Stomach (tissue), 19 donors: ENCODE measurements at places on chromosomes 12 and 14.
A peak's percentile ranks its signal among the peaks of the same experiment; 100 is the strongest.

GRCh38 chr14:23929822-23930294 lies 23.7 kb upstream of the DHRS4 start:
- peak; percentile 89 for DNase-seq

DNA sequence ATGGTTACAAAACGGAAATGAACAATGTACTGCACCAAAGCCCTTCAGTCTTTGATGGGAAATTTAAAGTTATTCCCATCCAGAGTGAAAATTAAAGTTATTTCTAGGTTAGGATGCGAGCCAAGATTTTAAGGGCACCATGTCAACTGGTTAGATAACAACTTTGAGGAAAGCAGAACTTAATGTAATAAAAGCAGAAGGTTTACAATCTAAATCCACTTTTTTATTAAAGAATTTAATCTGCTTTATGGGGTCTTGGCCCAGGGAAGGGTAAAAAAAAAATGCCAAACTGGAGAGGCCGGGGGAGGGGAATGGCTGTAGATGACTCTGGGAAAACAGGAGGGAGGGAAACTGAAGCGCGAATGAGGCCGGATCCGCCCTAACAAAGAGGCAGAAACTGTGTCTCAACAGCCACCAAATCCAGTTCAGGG lies 108.2 kb upstream of the ATF7IP start:
- DNase-seq: no peak

DNA sequence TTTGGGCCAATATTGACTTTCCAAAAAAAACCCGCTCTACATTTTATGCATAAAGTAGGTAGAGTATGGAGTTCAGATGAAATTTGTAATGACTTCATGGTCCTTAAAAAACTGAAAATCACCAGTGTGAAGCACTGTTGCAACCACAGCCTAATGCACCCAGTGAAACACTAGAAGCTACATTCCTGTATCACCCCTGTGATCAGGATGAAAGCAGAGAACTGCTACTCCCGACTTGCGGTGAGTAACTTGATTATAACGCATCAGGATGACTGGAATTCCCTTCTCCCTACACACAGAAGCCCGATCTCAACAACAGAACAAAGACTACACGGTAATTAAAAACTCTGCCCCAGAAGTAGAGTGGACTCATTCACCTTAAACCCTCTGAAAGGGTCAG lies 33.8 kb downstream of the SPTB start:
- no peak for DNase-seq

GRCh38 chr14:64401949-64402348 lies 13.8 kb downstream of the MTHFD1 start:
- DNase-seq: no peak

DNA sequence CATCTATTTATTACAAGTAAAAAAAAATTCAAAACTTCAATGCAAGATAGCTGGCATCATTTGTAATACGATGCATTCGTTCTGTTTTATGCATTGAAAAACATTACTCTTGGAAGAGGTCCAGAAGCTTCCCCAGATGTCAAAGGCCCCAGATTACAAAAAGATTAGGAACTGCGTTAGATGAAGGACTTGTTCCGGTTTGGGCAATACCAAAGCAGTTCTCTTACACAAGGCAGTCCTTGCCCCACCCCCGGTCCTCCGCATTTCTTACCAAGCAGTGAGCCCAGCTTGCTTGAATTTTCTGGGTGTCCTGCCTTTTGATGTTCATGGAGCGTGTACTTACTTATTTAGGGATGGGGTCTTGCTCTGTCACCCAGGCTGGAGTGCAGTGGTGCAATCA lies 4.8 kb upstream of the HVCN1 start:
- no peak for DNase-seq

DNA sequence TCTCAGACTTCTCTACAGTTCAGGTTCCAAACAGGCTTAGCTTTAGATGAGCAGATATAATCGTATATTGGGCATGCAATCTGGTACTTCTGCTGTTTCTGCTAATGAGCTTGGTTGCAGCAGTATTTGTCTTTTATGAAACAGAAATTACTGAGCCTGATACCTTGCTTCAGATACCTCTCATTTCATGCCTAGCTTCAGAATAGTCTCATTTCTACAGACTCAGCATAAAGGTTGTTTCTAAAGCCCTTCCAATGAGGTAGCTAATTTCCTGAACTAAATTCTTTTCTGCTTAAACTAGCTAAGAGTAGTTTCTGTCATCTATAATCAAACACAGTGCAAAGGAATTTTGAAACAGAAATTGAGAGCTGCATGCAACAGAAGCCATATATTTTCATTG lies 275.0 kb upstream of the KITLG start:
- no peak for DNase-seq

- DNase-seq: no peak
Observed at GRCh38 chr14:74653386-74654138, 41.5 kb upstream of the LTBP2 start.

DNA sequence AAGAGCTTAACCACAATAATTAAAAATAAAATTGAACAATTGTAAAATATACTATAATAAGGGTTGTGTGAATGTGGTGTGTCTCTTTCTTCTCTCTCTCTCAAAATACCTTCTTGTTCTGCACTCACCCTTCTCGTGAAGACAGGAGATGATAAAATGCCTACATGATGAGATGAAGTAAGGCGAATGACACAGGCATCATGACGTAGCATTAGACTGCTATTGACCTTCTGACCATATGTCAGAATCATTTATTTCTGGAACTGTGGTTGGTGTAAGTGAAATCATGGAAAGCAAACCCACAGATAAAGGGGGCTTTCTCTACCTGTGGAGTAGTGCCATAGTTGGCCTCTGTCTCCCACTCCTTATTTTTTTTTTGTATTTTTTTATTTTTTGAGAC lies 37.8 kb upstream of the NUAK1 start:
- DNase-seq: no peak

DNA sequence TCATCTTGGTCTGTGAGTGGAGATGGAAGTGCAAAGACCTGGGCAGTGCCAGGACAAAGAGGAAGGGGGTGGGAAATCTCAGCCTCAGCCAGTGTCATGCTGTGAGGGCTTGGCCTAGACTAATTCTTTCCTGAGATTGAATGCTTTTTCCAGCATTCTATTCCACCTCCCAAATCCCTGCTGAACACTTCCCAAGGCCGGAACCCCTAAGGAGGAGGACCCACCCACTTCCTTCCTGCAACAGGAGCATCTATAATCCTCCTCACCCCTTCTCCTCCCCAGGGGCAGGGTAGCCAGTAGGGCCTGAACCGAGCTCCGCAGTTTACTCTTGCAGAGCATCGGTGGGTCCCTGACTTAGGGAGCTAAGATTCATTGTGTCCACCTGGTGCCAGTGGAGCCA lies 3.2 kb downstream of the PLEKHD1 start:
- no peak for DNase-seq

- DNase-seq: peak; percentile 80
Observed at GRCh38 chr12:77062846-77063461, 2.4 kb downstream of the E2F7 start.

DNA sequence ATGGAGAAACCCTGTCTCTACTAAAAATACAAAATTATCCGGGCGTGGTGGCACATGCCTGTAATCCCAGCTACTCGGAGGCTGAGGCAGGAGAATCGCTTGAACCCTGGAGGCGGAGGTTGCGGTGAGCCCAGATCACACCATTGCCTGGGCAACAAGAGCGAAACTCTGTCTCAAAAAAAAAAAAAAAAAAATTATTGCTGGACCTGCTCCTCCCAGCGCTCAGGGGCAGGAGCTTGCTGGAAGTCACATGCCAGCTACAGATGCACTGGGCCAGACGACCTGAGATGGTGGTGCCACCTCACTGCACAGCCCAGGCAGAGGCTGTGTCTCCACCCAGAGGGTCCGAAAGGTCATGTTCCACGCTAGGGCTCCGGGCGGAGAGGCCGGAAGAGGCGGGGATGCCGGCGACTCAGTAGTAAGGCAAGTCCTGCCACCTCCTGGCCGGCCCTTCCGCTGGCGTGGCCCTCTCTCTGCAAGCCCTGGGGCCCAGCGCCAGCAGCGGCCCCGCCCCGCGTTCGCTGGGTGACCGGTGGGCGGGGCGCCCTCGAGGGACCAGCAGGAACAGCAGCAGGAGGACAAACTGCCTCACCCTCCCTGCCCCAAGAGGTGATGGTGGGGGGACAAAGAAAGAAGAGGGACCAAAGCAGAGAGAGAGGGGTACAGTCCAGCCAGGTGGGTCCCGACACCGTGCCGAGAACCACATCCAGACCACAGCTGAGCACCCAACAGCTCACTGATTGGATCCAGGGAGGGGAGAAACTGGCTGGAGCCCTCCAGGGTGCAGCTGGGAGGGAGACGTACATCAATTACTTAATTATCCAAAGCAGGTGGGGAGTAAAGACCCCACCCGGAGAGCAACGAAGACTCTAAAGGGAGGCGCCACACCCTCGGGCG lies 3.6 kb upstream of the RHOF start:
- peak; percentile 95 for DNase-seq

DNA sequence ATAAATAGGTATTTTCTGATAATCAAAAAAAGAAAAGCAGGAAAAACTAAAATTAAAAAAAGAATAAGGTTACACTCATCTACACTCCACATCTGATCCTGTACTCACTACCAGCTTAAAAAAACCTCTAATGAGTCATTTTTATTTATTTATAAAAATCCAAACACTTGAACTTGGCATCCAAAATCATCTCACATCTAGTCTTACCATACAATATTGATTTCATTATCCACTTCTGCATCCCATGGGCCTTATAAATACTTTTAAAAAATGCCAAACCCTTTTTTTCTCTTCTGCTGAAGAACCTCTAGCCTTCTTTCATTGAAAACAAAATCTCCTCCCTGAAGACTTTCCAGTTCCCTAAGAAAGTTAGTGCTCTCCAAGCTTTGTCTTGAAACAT lies 109.7 kb downstream of the TMTC3 start:
- DNase-seq: no peak

DNA sequence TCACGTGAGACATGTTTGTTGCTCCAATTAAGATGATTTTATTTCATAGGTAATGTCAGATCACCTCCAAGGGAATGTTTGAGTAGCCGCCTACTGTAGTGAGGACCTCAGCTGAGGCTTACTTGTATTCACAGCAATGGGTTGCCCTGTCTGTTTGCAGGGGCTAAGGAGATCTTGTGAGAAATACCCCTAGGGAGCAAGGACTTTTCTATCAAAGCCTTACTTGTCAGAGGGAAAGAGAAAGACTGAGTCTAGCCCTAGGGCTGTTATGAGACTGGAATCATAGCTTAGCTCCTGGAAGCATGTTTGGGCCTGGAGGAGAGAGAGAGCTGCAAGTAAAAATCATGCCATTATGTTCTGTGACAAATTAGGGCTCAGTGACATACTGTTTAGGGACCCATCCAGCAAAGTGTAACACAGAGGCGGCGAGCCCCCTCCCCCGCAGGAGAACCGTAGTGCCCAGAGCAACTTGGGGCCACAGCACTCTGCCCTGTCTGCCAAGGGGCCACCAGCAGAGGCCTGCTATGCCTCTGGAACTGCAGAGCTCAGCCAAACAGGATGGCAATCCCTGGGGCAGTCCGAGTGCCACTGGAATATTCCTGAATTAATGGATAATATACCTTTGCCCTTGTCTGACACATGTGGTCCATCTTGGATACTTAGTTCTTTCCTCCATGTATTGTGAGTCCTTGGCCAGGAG lies 178.8 kb downstream of the DACT1 start:
- DNase-seq: no peak

- DNase-seq: peak; percentile 41
Observed at GRCh38 chr14:59254911-59255545, 66.6 kb downstream of the DAAM1 start.

DNA sequence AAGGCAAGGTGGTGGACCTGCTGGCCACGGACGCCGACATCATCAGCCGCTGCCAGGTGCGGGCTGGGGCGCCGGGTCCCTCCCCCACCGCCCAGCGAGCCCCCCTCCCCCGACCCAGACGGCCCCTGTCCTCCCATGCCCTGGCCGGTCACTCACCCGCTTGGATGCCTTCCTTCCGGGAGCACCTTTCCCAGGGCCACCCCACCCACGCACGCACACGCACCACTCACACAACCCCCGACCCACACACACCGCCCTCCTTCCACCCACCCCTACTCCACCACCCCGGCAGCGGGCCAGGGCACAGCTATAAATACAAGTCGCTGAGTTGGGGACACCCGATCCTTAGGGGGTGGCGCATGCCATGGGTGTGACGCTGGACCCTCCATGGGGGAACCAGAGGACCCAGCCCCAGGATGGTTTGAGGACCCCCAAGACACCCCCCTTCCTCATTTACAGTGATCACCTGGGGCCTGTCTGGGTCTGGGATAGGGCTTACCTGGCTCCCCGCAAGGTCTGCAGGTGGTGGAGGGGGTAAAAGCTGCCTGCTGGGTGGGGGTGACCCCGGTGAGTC lies 465 bp downstream of the ADSS1 start:
- DNase-seq: peak; percentile 70

DNA sequence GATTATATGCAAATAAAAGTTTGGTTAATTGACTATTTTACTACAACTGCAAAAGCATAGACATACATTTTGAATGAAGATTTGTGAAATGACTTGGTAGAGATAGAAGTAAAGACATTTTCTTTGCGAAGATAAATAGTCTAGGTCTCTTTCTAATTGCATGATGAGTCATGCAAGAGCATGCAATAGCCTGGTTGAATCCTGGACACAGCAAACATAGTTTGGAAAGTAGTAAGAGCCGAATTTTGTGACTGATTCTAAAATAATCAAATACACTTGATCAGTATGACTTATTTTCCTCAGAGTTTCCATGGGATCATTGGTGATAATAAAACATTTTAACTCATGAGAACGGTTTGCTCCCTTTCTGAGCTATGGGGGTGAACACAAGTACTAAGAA lies 27.7 kb upstream of the CAND1 start:
- no peak for DNase-seq

DNA sequence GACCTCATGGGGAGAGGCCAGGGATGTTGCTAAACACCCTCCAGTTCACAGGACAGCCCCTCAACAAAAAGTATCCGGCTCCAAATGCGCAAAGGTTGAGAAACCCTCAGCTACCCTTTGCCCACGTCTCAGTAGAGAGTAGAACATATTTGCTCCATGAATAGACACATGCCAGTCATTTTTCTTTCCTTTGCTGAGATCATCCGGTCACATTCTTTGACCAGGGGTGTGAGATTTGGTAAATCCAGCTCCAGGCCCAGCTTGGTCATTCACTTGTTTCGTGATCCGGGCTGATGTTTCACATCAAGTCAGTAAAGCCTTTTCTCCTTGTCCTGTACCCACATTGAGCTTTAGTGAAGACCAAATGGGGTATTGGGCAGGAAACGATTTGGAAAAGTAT lies 83.6 kb upstream of the LHX5 start:
- no peak for DNase-seq

- no peak for DNase-seq
Observed at GRCh38 chr14:58200480-58200841, 512 bp downstream of the ACTR10 start.

DNA sequence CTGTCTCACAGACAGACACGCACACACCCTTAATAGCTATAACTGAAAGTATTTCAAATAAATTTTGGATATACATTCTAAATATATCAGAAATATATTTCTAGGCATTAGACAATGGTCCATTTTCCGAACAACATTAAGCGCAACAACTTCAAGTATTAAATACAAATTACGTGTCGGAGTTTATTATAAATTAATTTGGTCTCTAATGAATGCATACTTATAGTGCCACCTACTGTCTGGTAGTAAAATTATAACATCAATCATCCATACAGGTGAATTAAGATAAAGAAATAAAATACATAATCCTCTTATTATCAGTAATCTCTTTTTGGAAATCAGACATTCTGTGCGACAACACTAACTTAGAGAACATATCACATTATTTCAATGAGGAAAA lies 27.2 kb upstream of the CMAS start:
- DNase-seq: peak; percentile 13
